Fibroblast of the aortic adventitia (primary cell): ENCODE measurements at places on chromosomes 2 and 18.

DNA sequence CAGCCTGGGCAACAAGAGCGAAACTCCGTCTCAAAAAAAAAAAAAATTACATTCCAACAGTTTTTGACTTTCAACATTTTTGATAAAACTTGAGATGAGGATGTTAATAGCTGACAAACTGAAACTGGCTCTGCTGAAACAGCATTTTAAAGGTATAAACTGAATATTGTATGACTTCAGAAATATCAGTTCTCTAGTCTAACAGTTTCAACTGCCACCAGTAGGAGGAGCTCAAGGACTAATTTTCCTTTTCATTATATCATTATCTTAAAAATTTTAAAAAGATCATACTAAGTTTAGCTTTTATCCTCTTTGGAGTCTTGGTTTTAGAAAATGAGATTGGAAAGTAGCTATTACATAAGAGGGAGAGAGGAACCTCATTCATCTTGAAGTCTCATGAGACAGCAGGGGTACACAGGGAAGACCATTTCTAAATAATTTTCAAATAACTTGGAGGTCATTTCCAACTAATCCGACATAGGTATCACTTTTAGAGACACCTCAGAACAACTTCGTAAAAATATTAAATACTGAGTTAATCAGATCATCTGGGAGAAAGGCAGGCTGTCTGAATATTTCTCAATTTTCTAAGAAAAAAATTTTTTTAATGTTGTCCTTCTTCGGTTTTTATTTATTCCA is 37.6 kb upstream of the MCM6 start:
- DNase-seq: peak; percentile 70

GRCh38 chr2:140183056-140183765 is 1403.0 kb upstream of the NXPH2 start:
- no peak for DNase-seq

DNA sequence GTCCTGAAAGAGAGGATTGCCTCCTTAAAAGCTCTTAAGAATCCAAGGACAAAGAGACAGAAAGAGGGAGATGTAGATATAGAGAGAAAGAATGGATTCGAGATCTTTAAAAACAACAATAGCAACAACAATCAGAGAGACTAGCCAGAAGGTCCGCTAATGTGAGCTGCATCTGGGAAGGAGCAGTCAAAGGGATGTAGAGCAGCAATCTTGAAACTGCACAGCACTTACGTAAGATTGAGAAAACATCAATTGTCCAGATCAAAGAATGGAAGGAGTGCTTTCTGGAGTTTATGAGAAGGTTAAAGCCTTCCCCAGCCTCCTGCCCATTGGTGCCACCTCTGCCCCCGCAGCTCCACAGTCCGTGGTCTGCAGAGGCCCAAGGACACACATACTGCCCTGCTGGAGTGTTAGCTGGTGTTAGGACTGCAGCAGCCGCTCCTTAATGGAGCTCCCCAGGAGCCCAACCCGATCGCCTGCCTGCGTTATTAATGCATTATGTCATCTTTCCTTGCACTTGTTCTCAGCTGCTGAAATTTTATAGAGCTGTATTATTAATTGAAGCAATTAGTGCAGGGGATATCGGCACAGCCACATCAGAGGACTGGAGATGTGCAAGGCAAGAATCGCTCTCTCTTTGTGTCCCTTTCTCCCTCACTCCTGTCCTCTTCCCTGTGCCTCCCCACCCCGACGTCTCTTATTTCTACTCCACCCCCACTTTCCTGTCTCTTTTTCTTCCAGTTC is 94.2 kb upstream of the STPG4 start:
- no peak for DNase-seq

- DNase-seq: no peak
Measured at GRCh38 chr2:231769170-231770136, 11.6 kb downstream of the PDE6D start.

DNA sequence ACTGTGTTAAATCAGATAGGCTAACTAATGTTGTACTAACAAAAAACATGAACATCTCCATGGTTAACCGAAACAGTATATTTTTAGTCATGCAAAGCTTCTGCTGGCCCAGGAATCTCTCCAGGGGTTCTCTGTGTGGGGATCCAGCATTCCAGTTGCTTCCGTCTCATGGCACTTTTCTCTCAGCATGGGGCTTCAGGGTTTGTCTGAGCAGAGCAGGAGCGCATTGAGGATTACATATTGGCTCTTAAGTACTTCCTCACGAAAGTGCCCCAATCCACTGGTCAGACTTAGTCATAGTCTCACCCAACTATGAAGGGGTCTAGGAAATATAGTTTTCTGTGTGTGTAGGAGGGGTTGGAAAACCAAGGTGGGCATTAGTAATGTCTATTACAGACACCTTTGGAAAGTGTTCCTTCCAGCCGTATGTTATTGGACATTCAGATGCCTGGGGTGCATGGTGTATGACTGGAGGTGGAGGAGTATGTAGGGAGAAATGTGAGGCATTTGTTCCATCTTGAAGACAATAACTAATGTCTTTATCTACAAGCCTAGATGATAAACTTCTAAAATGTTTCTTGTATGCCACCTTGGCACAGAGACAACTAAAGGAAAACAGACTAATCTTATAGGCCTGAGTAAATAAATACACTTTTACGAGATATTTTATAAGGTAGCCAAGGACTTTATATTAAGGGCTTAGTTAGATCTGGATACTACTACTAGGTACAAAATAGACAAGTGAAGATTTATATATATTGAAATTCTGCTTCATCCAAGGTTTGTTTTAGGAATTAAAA is 123.8 kb upstream of the ZEB2 start:
- DNase-seq: no peak

- DNase-seq: peak; percentile 68
Measured at GRCh38 chr2:231613663-231614558, 21.2 kb downstream of the TEX44 start.

DNA sequence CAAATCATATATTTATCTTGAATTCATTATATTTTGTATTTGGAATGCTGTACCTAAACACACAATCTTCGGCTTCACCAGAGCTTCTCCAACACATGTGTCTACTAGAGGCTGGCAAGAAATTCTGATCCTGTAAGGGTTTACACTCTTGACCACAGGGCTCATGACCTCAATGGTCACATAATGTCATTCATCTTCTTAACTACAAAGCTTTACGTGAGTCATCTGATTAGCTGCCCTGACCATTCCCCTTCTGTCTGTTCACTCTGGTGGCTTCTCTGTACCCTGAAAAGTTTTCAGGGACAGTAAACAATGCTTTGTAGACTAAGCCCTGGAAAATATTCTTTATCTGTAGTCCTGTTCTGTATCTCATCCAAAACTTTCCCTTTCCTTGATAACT is 423.9 kb downstream of the CMPK2 start:
- no peak for DNase-seq

DNA sequence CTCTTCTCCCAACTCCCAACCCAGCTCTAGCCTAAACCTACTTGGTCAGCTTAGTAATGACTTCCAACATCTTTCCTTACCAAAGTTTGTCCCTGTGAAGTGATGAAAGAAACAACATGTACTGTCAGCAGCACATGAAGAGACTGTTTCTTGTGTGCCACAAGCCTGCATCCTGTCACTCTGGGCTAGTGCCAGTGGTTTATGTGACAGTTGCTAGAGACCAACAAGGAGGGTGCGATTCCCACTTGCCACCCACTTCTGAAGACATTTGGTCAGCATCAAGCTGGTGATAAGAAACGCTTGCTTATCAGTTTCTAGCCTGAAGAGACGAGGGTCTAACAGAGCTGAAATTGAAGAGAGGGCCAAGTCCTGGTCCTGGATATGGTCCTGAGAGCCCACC is 132.6 kb downstream of the COL4A4 start:
- no peak for DNase-seq

DNA sequence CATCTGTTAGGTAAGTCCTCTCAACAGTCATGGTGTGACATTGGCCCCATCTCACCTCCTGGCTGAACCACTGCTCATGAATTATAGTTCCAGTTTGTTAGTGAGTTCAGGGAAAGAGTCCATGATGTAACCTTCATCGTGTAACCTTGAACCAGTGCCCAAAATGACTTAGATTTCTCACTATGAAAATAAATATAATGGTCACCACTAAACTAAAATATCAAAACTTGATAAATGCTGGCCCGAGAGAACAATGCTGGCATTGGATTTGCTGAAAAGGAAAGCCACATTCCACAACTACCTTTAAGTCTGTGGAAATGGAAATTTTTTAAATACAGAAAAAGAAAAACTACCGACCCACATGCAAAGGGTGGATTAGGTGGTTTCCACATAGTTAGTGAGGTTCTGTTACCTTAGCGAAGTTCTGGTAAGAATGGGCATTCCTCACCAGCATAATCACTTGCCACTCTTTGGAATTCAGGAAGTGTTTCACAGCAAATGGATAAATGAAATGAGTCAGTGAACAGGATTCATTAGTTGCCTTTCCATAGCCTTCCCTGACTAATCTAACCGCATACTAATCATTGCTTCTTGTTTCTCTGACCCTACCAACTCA is 133.9 kb upstream of the CTAGE1 start:
- peak; percentile 97 for DNase-seq

GRCh38 chr2:90076311-90076710 is 1384.8 kb downstream of the RPIA start:
- no peak for DNase-seq

- DNase-seq: no peak
Measured at GRCh38 chr2:97910403-97911205, 85.1 kb downstream of the TMEM131 start.

DNA sequence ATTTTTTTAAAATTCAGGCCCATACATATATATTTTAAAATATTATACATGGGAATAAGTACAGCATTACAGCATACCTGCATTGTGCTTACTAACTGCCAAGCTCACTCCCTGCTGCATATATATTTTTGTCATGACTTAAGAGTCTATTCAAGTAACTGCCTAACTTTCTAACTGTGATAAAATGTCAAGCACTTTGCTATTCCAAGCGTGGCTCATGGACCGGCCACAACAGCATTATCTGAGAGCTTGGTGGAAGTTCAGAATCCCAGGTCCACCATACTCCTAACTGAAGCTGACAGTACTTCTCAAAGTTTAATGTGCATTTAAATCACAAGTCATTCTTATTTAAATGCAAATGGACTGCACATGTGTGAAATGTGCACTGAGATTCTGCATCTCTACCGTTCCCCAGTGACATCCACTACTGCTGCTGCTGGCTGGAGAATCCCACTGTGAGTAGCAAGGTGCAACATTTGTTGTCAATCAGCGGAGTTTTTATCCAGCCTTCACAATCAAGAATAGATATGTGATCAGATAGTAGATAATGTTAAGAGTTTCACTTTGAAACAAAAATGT is 79.1 kb downstream of the DYM start:
- no peak for DNase-seq

GRCh38 chr18:2932247-2933181 is 80.4 kb downstream of the LPIN2 start:
- peak; percentile 85 for DNase-seq

DNA sequence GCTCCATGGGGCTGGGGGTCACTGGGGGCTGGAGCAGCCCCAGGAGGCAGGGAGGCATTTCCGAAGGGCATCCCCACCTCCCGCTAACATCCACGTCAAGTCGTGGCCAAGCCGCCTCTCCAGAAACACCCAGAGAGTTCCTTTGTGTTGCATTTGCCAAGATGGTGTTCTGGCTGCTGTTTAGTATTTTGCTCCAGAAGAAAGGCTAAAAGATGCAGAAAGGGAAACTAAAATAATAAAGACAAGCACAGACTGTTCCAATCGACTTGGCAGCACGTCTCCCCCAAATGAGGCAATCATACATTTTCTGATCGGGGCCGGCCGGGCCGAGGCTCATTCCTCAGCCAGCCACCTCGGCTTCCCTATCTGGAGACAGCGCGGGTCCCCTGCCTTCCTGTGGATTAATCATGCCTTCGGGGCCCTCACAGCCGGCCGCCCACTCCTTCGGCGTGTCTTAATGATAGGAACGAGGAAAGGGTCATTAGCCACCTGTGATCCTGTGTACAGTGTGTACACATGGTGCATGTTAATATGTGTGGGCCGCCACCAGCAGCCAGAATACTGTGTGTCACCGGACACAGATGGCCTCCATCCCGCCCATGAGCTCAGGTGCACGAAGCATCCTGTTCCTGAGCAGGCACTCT is 169.2 kb downstream of the KLHL29 start:
- DNase-seq: peak; percentile 68

- DNase-seq: no peak
Measured at GRCh38 chr2:159890551-159891266, 92.7 kb upstream of the CD302 start.

DNA sequence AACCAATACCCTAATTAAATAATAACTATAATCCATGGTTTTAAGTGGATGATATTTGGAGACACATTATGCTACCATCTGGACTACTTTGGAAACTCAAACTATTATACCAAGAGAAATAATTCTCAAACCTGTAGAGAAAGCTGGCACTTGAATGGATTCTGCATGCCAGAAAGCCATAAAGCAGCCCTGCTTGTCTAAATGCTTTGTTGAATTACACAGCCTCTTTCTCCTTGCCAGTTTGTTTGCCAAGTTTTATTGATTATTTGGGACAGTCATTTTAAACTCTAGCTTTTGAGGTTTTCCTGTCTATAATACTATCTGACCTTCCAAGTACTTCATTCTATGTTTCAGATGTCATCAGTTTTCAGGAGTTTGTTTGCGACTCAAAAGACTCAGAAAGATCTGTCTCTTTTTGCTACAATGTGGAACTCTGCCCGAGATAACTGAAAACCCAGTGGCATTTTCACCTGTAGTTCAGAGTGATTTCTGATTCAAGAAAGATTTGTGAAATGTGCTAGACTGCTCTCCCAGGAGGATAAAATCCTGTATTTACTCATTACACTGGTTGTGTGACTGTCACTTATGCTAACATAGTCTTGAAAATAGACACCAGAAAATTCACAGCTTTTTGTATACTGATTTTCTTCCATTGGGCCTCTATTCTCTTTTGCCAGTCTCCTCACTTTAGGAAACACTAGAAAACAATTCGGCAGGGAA is 29.2 kb upstream of the MBOAT2 start:
- no peak for DNase-seq

- DNase-seq: no peak
Measured at GRCh38 chr2:216842636-216843035, 17.2 kb downstream of the TNP1 start.

DNA sequence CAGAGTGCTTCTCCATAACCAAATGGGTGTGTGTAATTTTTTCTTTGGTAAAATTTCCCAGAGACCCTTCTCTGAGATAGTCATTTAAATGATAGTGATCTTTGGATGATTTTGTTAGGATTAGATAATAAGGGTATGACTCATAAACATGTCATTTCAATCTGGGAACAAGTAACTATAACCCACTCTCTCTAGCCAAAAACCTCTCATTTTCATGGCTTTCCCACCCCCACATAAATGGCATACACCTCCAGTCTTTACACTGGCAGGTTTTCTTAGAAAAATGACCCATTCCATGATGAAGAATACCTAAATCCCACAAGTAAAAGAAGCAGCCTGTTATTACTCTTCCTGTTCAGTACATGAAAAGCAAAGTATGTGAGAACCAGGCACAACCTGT is 572.0 kb upstream of the ZEB2 start:
- DNase-seq: peak; percentile 56
